ENCODE measurements at places on chromosomes 7 and 10. TPM values are rescaled to one million over a fixed set of nuclear protein-coding genes. Genes with fewer than 3 reads are reported as not detected.

ABLIM1 gene
- polyA plus RNA-seq = 68.1 TPM

SMO gene
- polyA plus RNA-seq = 58.7 TPM

PLXDC2 gene
- polyA plus RNA-seq = 56.9 TPM

DNA sequence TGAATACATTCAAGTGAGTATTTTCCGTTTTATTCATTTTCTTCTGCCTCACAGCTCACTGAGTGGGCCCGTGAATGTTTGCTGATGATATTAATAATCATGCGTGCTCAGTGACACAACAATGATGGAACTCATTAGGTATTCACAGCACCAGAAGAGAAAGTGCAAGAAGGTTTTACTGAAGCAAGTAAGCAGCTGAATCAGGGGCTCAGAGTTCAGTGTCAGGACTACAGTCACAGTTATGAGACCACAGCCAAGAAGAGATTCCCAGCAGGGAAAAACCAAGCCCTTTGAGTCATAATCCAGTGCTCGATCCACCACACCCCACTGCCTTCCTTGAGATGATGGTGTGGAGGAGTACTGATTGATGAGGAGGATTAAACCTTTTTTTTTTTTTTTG is 247.4 kb downstream of the KIAA1217 start:
- DNase-seq = no peak

GRCh38 chr7:17855202-17855601 is 85.1 kb downstream of the SNX13 start:
- DNase-seq = no peak

- DNase-seq = no peak
These were observed 10.4 kb upstream of the WIPF3 start for GRCh38 chr7:29795696-29796580.

GRCh38 chr10:14952851-14953423 is 959 bp downstream of the DCLRE1C start:
- peak; percentile 21 for DNase-seq

DNA sequence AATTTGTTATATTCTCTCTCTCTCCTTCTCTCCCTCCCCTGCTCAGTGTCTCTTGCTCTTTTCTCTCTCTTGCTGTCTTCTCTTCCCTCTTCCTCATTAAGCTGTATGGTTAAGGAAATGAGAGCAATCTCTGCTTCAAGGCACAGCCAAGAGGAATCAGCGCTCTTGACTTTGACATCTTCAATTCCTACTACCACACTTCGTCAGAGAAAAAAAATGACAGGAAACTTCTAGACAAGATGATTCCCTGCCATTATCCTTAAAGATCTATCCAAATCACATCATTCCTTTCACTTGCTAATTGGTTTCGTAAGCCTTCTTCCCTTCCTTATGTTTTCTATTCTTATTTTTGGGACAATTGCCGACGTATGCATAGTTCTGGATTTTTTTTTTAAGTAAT is 425.0 kb downstream of the KCNMA1 start:
- DNase-seq = peak; percentile 35

DNA sequence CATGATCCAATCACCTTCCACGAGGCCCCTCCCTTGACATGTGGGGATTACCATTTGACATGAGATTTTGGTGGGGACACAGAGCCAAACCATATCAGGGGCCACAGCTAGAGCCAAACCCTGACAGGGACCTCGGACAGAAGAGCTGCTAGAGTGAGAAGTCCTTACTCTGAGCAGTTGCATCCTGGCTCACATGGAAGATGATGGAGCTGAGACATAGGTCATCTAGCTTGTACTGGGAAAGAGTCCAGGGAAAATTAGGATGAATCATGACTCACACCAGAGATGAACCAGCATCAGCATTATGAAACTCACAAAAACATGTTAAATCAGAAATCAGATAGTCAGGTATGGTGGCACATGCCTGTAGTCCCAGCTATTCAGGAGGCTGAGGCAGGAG is 12.8 kb upstream of the FMC1 start:
- DNase-seq = no peak

GRCh38 chr10:89419548-89419947 is 5.2 kb downstream of the IFIT5 start:
- DNase-seq = no peak

All from right lung (tissue), 10 donors.